Breast epithelium (tissue), 4 donors: ENCODE measurements at places on chromosomes 11 and 22. TPM values are rescaled to one million over a fixed set of nuclear protein-coding genes. Genes with fewer than 3 reads are reported as not detected.

TMPRSS4 gene
- total RNA-seq, result not detected

ZNF214 gene
- total RNA-seq, result 6.9 TPM

MMP3 gene
- 63.4 TPM for total RNA-seq

OR9I1 gene
- not detected for total RNA-seq

FZD4 gene
- total RNA-seq, result 44.5 TPM

MISFA gene
- 2.6 TPM for total RNA-seq

MB gene
- 13.1 TPM for total RNA-seq

IFT27 gene
- total RNA-seq, result 19.0 TPM

TIGD3 gene
- total RNA-seq, result 0.29 TPM

HSPB2 gene
- 2.1 TPM for total RNA-seq

ANKK1 gene
- total RNA-seq, result 1.4 TPM

CD248 gene
- 24.9 TPM for total RNA-seq

CARD18 gene
- not detected for total RNA-seq

CSTPP1 gene
- total RNA-seq, result 30.5 TPM

SYTL2 gene
- 10.1 TPM for total RNA-seq

DDIAS gene
- total RNA-seq, result 2.5 TPM

SCO2 gene
- 1.9 TPM for total RNA-seq

EHF gene
- 132 TPM for total RNA-seq

NXPE4 gene
- 0.29 TPM for total RNA-seq

RNF26 gene
- 11.2 TPM for total RNA-seq

MMP7 gene
- 2.1 TPM for total RNA-seq

KBTBD4 gene
- 31.5 TPM for total RNA-seq

SCN4B gene
- 7.9 TPM for total RNA-seq

OR5B21 gene
- total RNA-seq, result not detected

TCN1 gene
- total RNA-seq, result 112 TPM

TNNT3 gene
- total RNA-seq, result 8.2 TPM

ENTHD1 gene
- total RNA-seq, result not detected

IL17REL gene
- not detected for total RNA-seq

USP2 gene
- total RNA-seq, result 3.8 TPM
